ENCODE measurements at places on chromosomes 6 and 20.

DNA sequence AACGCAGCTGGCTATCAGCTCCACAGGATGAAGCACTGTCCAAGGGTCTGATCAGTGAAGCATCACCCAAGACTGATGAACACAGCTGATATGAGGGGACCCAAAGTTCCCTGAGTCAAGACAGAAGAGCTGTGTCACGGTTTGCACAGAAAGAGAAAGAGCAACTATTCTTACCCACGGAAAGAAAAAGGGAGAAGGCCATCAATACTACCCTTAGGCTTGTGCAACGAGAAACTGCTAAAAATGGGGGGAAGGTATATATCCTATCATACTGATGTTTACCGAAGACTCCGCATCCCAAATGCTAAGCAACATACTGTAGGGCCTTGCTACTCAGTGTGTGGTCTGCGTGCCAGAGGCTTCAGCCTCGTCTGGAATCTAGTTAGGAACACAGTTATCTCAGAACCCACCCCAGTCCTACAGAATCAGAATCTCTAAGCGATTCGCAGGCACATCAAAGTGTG lies 665 bp downstream of the FASTKD5 start:
- no peak for DNase-seq

GRCh38 chr6:164370773-164371172 lies 938.6 kb downstream of the C6orf118 start:
- no peak for DNase-seq

DNA sequence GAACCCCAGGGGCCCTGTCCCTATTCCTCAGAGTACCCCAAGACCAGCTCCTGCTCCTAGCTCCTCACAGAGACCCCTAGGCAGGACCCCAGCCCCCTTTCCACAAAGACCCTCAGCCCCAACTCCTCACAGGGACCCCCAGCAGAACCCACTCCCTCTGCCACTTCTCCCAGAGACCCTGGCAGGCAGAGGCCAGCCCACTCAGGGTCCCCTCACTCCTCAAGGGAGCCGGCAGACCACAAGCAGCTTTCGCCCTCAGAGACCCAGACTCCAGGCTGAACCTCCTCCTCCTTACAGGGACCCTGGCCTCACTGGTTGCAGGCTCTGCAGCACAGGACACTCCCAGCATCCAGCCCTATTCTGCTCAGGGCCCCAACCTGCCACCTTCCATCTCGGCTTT lies 575 bp downstream of the SLC44A4 start:
- DNase-seq = no peak

DNA sequence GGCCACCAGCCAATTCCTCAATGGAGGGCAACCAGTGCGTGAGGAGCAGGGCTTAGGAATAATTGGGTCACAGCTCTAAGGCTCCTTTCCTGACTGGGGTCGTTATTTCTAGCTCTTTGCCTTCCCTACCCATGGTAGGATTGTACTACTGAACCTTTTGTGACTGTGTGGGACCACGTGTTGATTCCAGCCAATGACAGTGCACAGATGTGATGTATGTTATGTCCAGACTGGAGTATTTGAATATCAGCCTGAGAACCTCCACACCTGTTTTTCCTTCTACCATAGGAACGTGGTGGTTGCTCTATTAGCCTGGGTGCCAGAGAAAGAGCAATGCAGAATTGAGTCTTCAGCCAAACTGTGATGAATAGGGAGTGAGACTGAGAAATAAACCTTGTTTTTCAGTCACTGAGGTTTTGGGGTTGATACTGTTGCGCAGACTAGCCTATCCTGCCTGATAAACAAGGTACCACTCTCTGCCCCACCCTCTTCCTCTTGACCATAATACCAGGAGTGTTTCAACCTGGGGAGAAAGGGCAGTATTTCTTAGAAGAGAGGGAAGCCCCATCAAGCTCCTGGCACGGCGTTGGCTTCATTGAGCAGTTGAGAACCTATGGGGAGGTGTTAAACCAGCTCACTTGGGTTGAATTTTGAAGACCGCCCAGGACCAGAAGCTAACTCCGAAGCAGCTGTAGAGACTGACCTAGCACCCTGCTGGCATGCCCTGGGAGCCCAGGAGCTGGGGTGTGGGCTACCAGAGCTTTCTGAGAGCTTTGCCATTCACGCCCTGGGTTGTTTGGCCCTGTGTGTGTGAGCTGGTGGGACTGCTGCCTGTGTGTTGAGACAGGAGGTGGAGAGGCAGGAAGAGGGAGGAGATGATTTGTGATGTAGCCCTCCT lies 105.5 kb upstream of the BACH2 start:
- no peak for DNase-seq

DNA sequence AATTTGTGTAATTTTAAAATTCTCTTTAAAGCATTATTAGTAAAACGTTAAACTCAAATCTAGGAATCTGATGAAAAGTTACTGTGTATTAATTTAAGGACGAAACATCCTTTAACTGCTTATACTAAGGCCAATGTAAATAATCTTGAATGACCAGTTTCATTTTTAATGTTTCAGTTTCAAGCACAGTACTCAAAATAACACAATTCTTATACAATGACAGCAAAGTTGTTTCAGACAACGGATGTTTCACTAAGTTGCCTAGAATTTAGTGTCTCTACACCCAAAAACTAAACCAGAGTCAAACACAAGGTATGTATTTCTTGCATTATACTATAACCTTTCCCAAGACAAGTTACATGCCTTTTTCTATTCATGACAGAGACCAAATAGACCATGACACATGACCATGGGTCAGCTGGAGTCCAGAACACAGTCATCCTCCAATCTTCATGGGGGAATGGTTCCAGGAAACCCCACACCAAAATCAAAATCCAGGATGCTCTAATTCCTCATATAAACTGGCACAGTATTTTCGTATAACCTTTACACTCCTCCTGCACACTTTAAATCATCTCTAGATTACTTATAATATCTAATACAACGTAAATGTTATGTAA lies 7.7 kb downstream of the PHIP start:
- DNase-seq = peak; percentile 28

DNA sequence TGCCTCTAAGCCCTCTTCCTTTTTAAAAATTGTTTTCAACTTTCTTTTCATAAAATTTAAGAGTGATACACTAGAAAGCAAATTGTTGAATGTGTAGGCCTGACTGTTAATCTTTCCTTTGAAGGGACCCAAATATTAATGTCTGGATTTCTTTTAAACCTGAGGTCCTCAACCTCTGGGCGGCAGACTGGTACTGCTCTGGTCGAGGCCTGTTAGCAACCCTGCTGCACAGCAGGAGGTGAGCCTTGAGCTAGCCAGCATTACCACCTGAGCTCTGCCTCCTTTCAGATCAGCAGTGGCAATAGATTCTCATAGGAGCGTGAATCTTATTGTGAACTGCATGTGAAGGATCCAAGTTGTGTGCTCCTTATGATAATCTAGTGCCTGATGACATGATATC lies 191.2 kb downstream of the MANEA start:
- no peak for DNase-seq

DNA sequence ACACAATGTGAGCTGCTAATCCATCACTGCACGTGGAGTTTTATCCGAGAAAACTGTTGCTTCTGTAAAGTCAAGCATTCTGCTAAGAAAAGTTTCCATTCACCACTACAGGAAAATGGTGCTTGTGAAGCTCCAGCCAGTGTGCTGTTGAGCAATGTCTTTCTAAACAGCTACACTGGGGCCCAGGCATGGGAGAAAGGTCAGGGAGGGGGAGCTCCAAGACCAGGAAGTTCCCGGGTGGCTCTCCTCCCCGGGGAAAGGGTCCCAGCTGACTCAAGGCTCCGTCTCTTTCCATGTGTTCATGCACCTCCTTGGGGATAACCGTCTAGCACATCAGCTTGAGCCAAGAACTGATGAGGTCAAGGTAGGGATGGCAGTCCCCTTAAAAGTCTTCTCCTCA lies 20.5 kb downstream of the RPP40 start:
- DNase-seq = no peak

DNA sequence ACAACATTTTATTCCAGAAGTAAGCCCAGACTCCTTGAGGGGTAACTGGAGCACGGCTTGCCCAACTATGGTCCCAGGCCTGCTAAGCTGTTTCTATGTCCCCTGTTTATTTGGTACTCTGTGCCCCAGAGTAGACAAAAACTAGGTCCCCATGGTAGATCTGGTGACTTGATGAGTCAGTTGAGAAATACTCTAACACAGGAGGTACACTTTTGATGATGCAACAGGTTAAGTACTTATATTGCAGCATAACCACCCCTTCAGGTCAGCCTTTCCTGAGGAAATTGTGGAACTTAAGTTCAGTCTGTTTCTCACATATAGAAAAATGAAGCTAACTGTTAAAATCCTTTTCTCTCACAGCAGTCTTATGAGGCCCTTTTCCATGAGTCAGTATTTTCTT lies 19.6 kb downstream of the TTPAL start:
- no peak for DNase-seq

DNA sequence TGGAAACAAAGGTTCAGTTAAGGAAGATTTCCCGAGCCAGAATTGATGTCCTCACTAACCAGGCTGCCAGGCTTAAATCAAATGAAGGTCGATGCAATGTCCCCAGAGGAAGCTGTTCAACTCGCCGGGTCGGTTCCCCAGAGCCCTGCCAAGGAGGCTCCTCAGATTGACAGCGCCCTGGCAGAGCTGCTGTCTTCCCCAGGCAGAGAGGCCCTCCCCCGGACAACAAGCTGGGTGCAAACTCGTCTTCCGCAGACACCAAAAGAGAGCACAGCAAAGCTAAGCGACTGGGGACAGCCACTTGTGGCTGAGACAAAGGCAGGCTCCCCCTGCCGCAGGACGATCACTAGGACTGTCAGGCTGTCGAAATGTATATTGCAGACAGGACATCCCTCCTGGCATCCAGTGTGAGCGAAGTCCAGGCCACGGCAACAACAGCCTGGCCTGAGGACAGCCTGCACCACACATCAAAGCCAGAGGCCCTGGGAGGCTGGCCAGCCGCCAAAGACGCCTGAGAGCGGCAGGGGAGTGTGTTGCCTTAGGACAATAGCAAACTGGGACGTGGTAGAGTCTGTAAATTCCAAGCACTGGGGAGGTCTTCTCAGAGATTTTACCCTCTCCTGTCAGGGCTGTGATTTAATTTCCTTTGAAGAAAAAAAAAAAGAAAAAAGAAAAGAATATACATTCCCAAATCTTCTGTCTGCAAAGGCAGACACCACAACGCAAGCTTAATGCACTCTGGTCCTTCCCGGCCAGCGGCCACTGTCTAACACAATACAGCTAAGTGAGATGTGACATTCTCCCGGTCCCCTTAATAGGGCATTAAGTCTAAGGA lies 99.1 kb downstream of the HIVEP2 start:
- DNase-seq = no peak
